ENCODE measurements at places on chromosomes 13 and 19. TPM values are rescaled to one million over a fixed set of nuclear protein-coding genes. Genes with fewer than 3 reads are reported as not detected.
A peak's percentile ranks its signal among the peaks of the same experiment; 100 is the strongest.

DNA sequence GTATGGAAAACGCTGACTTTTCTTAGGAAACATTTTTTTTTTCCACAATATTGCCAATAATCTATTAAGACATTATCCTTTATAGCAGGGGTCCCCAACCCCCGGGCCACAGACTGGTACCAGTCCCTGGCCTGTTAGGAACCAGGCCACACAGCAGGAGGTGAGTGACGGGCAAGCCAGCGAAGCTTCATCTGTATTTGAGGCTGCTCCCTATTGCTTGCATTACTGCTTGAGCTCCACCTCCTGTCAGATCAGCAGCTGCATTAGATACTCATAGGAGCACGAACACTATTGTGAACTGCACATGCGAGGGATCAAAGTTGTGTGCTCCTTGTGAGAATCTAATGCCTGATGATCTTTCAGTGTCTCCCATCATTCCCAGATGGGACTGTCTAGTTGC is 793.7 kb downstream of the SLITRK5 start:
- H3K27ac ChIP-seq: no peak overlapping the region
- H3K36me3 ChIP-seq: no peaks in the 10 kb centered on the region
- no peak overlapping the region for H3K4me3 ChIP-seq
- no peak for DNase-seq

DNA sequence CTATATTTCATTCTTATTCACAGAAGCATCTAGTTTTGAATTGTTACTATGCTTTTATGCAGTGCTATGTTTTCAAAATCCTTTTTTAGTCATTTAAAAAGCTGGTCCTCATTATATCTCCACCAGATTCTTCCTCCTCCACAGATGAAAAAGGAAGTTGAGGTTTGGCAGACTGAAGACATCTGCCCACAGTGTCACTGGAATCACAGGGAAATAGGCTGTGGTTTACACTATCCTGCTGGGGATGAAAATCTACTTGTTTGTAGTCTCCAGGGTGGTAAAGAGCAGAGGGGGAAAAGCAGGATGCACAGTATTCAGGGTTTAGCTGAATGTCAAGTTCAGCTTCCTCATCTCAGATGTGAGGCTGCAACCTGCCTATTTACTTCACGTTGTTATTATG is 351.2 kb downstream of the DNAJC15 start:
- H3K27me3 ChIP-seq: no peaks in the 10 kb centered on the region
- H3K27ac ChIP-seq: no peak overlapping the region
- peaks cover 5% of the 10 kb centered on the region for H3K4me1 ChIP-seq
- no peak for DNase-seq
- H3K36me3 ChIP-seq: no peaks in the 10 kb centered on the region

KLK3 gene
- not detected for polyA plus RNA-seq

CYP4F8 gene
- polyA plus RNA-seq: not detected

GRCh38 chr13:46593398-46593797 is 40.4 kb downstream of the LRCH1 start:
- H3K27ac ChIP-seq: no peak overlapping the region
- peak overlapping the region; percentile 4 for H3K4me3 ChIP-seq
- no peaks in the 10 kb centered on the region for H3K36me3 ChIP-seq
- H3K27me3 ChIP-seq: no peaks in the 10 kb centered on the region
- H3K4me1 ChIP-seq: peaks cover 57% of the 10 kb centered on the region
